T-cell (primary cell): ENCODE measurements at places on chromosomes 3 and 15. TPM values are rescaled to one million over a fixed set of nuclear protein-coding genes. Genes with fewer than 3 reads are reported as not detected.

The PLCH1 gene
- 0.12 TPM for total RNA-seq

The LMLN gene
- total RNA-seq, result 8.2 TPM

The FGF12 gene
- total RNA-seq, result not detected

The CSPG4 gene
- 0.06 TPM for total RNA-seq

The HRG gene
- total RNA-seq, result not detected

DNA sequence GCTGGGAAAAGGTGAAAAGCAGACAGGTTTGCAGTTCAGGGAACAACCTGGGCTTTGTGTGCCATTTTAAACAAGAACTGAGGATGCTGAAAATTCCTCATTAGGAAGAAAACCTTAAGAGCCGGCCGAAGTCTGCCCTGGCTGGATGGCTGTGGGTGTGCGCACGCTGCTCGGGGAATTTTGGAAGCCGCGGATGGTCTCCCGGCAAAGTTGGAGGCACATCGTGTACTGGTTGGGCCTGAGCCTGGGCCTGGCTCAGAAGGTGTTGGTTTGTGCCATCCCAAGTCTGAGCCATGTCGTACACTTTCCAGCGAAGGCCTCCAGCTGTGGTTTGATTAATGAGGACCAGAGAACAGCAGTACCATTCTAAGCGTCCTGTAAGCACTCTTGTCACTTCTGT, 188.2 kb downstream of the ATP10A start:
- no peak for DNase-seq

DNA sequence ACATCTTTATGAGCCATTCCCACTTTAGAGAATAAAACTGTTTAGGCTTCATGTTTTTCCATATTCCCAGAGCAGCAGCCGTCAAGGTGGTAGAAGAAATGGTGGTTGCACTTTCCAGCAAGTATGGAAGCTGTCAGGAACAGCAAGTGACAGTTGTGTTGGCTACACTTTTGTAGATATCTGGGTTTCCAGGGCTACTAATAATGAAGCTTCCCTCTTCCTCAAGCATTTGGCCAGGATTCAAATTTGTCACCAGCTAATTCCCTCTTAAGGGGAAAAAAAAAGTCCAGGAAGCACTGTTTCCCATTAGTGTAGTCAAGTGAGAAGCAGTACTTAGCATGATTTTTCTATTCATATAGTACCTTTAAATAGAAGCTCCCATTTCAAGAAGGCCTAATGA, 252.8 kb downstream of the IGSF11 start:
- no peak for DNase-seq

- no peak for DNase-seq
Observed at GRCh38 chr3:15069441-15069840, 4.3 kb upstream of the MRPS25 start.
